ENCODE measurements at places on chromosomes 1 and 21.
A peak's percentile ranks its signal among the peaks of the same experiment; 100 is the strongest.

GRCh38 chr1:165397944-165398343 lies 41.4 kb upstream of the LMX1A start:
- H3K36me3 ChIP-seq = no peaks in the 10 kb centered on the region
- peaks cover 6% of the 10 kb centered on the region for H3K4me1 ChIP-seq
- no peak overlapping the region for H3K27ac ChIP-seq
- peak; percentile 9 for DNase-seq
- H3K4me3 ChIP-seq = no peak overlapping the region
- H3K27me3 ChIP-seq = no peaks in the 10 kb centered on the region

DNA sequence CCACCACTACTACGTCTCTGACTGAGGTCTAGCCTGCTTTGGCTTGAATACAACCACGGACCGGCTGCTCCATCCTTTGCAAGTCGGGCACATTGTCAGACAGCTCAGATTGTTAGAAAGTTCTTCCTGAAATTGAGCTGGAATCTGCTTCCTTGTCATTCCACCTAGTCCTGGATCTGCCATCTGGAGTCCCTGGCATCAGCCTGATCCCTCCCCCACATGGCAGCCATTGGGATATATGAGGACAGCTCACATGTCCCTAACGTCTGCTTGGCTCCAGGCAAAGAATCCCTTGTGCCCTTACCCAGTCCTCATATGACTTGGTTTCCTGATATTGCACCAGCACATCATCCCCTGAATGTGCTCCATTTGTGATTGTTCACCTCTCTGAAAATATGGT lies 56.3 kb upstream of the SYT6 start:
- H3K27ac ChIP-seq = no peak overlapping the region
- no peaks in the 10 kb centered on the region for H3K4me1 ChIP-seq
- no peak overlapping the region for H3K4me3 ChIP-seq
- H3K27me3 ChIP-seq = peaks cover 30% of the 10 kb centered on the region

DNA sequence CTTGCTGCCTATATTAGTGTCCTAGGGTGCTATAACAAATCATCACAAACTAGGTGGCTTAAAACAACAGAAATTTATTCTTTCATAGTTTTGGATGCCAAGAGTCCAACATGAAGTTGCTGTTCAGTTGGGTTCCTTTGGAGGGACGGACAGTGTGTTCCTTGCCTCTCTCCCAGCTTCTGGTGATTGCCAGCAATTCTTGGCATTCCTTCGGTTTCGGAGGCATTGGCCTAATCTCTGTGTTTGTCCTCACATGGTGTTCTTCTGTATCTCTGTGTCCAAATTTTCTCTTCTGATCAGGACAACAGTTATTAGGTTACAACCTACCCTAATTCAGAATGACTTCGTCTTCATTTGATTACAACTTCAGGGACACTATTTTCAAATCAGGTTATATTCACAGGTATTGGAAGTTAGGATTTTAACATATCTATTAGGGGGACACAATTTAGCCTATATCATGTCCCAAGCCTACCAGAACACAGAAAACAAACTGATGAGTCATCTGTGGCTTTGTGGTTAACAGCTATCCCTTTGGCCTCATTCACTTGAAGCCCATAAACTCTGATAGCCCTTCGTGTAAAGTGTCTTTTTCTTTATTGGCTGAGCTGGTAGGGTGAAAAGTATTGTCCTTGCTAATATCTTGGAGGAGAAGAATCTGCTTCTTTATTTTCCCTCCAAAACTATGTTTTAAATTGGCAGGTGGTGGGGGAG lies 83.2 kb upstream of the PAPPA2 start:
- H3K4me3 ChIP-seq = no peak overlapping the region
- H3K36me3 ChIP-seq = no peaks in the 10 kb centered on the region
- no peaks in the 10 kb centered on the region for H3K27me3 ChIP-seq
- no peaks in the 10 kb centered on the region for H3K4me1 ChIP-seq
- DNase-seq = no peak
- H3K27ac ChIP-seq = no peak overlapping the region

DNA sequence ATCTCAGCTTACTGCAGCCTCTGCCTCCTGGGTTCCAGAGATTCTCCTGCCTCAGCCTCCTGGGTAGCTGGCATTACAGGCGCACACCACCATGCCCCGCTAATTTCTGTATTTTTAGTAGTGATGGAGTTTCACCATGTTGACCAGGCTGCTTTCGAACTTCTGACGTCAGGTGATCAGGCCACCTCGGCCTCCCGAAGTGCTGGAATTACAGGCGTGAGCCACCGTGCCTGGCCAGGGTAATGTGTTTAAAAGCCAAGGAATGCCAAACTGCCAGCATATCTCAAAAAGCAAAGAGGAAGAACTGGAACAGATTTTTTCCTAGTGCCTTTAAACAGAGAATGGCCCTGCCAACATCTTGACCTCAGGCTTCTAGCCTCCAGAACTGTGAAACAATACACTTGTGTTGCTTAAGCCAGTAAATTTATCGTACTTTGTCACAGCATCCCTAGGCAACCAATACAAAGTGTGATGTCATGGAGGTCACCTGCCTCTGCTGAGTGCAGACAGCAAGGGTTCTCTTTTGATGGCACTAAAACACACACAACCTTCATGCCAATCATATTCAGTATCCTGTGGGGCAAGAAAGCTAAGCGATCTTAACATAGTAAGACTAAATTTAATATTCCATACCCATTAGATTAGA lies 858.3 kb upstream of the TMPRSS15 start:
- H3K36me3 ChIP-seq = no peaks in the 10 kb centered on the region
- no peaks in the 10 kb centered on the region for H3K4me1 ChIP-seq
- no peak overlapping the region for H3K4me3 ChIP-seq
- no peak for DNase-seq
- H3K27ac ChIP-seq = no peak overlapping the region

DNA sequence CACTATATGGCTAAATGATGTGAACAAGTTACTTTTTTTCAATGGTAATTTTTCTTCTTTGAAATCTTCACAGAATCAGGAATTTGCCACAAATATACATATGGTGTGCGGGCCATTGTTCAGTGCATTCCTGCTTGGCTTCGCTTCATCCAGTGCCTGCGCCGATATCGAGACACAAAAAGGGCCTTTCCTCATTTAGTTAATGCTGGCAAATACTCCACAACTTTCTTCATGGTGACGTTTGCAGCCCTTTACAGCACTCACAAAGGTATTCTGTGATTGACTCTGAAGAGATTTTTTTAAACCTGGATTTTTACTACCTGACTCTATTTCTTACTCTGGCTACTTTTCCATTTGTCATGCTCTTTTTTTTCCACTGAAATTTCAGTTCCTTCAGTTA lies 76.2 kb upstream of the KIAA1614 start:
- no peak for DNase-seq
- H3K27me3 ChIP-seq = no peaks in the 10 kb centered on the region
- H3K27ac ChIP-seq = no peak overlapping the region
- H3K4me1 ChIP-seq = no peaks in the 10 kb centered on the region
- H3K4me3 ChIP-seq = no peak overlapping the region

DNA sequence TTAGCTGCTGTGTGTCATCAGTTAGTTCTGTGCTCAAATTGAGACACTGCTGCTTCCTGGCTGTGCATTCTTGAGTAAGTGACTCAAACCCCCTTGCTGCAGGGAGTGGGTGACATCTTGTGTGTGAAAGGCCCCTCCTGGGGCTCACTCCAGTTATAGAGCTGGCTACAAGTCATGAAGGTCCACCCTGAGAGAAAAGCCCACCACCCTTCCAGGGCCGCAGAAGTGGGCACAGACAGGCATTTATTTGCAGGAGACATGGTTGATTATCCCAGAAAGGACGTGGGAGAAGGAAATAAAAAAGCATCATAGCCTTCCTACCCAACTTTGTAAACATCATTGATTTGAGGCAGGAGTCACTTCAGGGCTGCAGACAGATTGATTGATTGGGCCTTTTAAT lies 550.6 kb downstream of the MATN1 start:
- no peaks in the 10 kb centered on the region for H3K4me1 ChIP-seq
- no peaks in the 10 kb centered on the region for H3K36me3 ChIP-seq
- no peak overlapping the region for H3K27ac ChIP-seq
- H3K4me3 ChIP-seq = no peak overlapping the region

GRCh38 chr1:9589144-9589718 lies 520 bp downstream of the TMEM201 start:
- DNase-seq = peak; percentile 51
- peak overlapping the region; percentile 94 for H3K4me3 ChIP-seq
- no peaks in the 10 kb centered on the region for H3K27me3 ChIP-seq
- no peak overlapping the region for H3K27ac ChIP-seq
- H3K4me1 ChIP-seq = peaks cover 28% of the 10 kb centered on the region
- peaks cover 12% of the 10 kb centered on the region for H3K36me3 ChIP-seq

DNA sequence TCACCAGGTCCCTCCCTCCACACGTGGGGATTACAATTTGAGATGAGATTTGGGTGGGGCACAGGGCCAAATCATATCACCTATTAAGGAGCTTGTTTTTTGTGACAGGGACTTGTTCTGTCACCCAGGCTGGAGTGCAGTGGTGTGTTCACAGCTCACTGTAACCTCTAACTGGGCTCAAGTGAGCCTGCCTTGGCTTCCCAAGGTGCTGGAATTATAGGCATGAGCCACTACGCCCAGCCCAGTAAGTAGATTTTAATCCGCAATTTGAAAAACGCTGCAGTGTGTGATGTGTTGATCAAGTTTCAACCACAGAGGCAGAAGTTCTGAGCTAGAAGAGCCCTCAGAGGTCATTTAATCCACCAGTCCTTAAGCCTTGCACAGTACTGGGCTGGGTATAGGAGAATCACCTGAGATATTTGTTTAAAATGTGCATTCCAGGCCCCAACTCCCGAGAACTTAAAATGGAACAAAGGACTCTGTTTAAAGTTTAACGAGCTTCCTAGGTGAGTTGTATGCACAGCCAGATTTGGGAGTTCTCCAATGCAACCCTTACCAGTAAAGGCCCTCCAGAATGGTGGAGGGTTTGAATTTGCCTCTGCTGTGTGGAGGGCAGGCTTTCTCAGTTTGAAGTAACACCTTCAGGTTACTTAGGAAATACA lies 13.4 kb downstream of the RPL11 start:
- H3K27ac ChIP-seq = no peak overlapping the region
- no peaks in the 10 kb centered on the region for H3K27me3 ChIP-seq
- peaks cover 54% of the 10 kb centered on the region for H3K36me3 ChIP-seq
- no peaks in the 10 kb centered on the region for H3K4me1 ChIP-seq
- no peak overlapping the region for H3K4me3 ChIP-seq
- DNase-seq = no peak

DNA sequence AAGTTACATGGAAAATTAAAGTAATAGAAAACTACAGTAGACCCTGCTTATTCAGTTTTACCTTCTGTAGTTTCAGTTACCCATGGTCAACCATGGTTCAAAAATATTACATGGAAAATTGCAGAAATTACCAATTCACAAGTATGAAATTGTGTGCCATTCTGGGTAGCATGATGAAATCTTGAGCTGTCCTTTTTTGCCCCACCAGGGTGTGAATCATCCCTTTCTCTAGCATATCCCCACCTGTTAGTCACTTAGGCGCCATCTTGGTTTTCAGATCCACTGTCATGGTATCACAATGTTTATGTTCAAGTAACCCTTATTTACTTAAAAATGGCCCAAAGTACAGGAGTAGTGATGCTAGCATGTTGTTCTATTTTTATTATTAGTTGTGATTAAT lies 3.5 kb upstream of the LRIF1 start:
- no peak for DNase-seq
- H3K27ac ChIP-seq = no peak overlapping the region
- H3K36me3 ChIP-seq = peaks cover 7% of the 10 kb centered on the region
- peaks cover 3% of the 10 kb centered on the region for H3K4me1 ChIP-seq
- no peak overlapping the region for H3K4me3 ChIP-seq
- H3K27me3 ChIP-seq = no peaks in the 10 kb centered on the region

DNA sequence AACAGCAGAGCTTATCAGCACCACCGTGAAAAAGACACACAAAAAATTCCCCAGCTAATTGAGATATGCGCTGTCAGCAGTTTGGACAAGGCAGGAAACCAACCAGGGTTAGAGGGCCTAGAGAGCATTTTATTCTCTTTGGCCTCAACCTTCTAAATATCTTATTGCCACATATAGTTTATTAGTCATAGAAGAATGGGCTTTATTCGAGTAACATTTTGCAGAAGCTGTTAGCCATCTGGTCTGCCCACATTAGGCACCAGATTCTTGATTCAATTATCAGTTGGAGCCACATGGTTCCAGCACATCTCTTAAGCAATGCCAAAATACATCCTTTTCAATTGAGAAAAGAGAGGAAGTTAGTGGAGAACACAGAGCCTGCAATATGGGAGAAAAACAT lies 109.9 kb upstream of the CXADR start:
- H3K4me1 ChIP-seq = no peaks in the 10 kb centered on the region
- H3K36me3 ChIP-seq = no peaks in the 10 kb centered on the region
- H3K27ac ChIP-seq = no peak overlapping the region
- no peaks in the 10 kb centered on the region for H3K27me3 ChIP-seq

- no peak overlapping the region for H3K27ac ChIP-seq
- no peak for DNase-seq
- no peaks in the 10 kb centered on the region for H3K4me1 ChIP-seq
- H3K4me3 ChIP-seq = no peak overlapping the region
- H3K36me3 ChIP-seq = peaks cover 5% of the 10 kb centered on the region
- H3K27me3 ChIP-seq = no peaks in the 10 kb centered on the region
Measured at GRCh38 chr1:193179094-193179493, 7.3 kb downstream of the B3GALT2 start.

DNA sequence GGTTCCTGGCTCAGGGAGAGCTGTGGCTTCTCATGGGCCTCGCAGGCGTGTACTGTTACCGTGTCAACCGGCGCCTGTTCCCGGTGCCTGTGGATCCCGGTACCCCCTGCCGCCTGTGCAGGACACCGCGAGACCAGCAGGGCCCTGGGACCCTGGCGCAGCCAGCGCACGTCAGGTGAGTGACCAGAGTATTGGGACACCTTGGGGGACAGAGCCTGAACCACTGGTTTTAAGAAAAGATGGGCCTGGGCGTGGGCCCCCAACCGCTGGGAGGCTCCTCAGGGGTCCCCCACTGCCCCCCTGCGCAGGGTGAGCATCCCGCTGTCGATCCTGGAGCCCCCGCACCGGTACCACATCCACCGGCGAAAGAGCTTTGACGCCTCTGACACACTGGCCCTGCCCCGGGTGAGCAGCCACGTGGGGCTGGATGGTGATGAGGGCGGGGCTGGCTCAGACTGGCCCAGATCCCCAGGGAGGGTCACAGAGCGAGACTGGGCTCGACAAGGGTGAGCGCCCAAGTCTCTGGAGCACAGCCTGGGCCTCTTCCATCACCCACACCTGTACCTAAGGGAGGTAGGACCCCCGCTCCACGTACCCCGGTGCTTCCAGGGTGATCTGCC lies 10.5 kb downstream of the MIIP start:
- no peak for DNase-seq
- no peak overlapping the region for H3K4me3 ChIP-seq
- no peaks in the 10 kb centered on the region for H3K27me3 ChIP-seq

All from SJSA1 (cell line).